SHP77 treated with DMSO at 0.1 percent for 48 hours (cell line): ENCODE measurements at places on chromosomes 11 and 22.

- DNase-seq: no peak
Measured at GRCh38 chr11:45092901-45093760, 53.3 kb upstream of the PRDM11 start.

DNA sequence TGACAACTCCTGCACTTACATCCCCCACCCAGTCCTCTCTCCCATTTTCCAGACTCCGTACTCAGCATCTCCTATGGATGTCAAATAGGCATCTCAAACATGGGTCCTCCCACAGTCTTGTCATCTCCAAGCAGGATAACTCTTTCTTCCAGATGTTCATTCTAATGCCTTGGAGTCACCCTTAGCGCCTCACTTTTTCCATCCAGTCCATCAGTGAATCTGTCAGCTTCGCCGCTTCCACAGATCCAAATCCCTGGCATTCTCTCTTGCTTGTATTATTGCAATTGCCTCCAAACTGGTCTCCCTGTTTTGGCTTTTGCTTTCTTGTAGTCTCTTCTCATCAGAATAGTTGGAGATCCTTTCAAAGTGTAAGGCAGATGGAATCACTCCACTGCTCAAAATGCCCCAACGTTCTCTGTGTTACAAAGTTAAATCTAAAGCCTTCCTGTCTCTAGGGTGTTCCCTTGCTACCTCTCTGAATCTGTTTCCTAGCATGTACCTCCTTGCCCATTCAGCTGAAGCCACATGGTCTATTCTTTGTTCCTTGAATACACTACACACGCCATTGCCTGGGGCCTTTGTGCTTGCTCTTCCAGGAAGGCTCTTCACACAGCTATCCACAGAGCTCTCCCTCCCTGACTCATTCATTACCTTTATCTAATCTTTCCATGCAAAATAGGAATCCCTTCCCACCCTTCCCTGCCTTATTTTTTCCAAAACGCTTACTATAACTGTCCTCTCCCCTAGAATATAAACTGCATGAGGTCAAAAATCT, 64.8 kb downstream of the UBASH3B start:
- no peak for DNase-seq

DNA sequence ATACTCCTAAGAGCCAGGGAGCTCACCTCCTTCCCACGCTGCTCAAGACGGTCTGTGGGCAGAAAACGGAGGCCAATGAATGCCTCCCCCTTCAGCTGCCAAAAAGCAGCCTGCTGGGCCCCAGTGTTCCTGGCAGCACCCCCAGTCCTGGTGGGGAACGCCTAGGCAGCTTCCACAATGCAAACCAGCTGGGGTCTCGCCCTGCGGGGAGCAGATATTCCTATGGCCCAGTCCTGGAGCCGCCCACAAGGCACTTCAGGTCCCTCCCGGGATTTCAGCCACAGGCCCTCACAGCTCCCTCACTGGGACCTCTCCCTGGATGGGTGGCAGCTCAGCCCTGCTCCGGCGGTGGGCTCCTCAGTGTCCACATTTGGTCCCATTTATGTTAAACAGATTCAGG, 29.2 kb downstream of the A4GALT start:
- no peak for DNase-seq

DNA sequence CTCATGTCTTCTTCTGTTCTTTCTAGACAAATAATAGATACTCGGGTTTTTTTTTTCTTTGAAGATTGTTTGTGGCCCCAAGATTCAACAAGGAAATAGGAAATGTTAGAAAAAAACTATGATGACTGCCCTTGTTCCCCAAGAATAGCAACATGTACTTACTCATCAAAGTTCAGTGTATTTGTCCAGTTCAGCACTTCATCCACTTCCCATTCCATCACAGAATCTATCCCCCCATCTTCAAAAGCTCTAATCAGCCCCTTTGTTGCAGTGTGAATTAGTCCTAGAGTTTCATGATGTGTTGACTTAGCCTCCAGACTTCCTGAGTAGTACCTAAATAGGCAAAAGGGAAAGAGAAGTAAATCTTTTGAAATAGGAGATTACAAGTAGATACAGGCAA, 74.3 kb downstream of the C11orf65 start:
- no peak for DNase-seq

- DNase-seq: no peak
Measured at GRCh38 chr11:76293189-76293631, 86.9 kb upstream of the WNT11 start.

- DNase-seq: no peak
Measured at GRCh38 chr22:37137903-37138665, 11.6 kb downstream of the IL2RB start.

- DNase-seq: no peak
Measured at GRCh38 chr11:73942010-73942409, 8.8 kb upstream of the DNAJB13 start.

DNA sequence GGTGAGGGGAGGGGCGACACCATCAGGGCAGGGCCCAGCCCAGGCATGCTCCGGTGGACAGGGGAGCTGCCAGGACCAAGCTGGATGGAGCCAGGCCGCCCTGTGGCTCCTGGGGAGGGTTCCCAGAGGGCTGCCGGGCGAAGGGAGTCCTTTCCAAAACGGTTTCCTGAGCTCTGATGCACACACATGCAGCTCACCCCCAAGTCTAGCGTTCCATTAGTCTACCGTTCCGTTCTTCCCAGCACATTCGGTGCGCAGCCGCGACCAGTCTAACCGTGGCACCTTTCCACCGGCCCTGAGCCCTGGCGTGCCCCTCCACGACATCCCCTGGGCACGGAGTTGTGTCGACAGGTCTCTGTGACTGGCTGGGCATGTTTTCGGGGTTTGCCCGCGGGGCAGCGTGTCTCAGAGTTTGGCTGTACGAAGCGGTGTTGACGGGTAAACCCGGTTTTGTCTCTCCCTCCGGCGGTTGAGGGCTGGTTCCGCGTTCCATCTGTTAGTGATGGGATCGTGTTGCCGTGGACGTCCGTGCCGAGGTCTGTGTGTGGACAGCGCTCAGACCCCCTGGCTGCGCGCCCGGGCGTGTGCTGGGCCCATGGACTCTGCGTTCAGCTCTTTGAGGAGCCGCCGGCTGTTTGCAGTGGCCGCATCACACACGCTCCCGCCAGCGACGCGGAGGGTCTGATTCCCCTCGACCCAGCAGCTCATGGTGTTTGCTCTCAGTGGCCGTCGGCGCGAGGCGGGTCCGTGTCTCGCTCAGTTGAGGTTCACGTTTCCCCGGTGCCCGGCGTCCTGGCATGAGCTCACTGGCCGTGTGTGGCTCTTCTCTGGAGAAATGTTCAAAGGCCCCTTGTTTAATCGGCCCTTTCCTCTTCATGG, 121.2 kb downstream of the IGLL1 start:
- no peak for DNase-seq

- no peak for DNase-seq
Measured at GRCh38 chr22:43053176-43053575, 36.0 kb downstream of the TTLL1 start.

DNA sequence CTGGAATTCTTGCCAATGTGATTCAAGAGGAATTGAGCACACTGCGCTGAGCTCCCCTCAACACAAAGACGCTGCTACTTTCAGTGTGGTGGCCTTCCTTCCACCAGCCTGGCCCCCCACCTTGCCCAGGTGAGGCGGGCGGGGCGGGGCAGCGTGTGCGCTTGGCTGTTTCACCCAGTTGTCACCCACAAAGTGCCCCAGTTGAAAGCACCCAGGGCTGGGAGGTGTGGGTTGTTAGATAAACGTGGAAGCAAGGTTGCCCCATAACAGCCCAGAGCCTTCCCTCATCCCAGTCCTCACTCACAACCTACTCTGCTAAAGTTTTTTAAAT, 43.1 kb downstream of the CACNG2 start:
- no peak for DNase-seq

DNA sequence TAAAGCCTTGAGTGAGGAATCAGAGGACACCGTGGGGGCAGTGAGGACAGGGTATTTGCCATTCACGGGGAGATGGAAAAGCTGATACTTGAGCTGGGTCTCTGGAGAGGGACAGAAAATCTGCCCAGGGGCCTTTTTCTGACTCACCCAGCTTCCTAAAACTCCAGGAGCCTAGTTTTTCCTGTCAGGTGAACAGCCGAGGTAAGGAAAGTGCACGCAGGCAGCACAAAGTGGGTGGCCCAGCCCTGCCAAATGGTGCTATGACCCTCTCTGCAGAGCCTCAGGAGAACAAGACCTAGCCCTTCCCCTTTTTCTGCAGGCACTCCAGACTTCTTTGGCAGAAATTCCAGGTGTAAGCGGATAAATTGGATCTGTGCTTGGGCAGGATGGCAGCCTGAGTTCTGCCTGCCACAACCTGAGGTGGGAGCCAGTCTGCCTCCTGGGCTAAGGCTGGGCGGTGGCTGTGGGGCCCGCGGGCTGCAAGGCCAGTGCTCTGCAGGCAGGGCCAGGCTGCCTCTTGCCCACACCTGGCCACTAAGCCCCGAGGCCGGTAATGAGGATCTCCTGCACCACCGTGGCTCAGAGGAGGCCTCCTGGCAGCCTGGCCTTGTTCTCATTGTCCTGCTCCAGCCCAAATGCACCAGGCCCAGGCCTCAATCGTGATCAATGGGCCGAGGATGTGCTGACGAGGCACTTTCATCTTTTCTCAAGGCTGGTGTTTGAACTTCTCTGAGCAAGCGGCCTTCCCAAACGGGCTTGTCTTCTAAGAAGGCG, 72.9 kb upstream of the LMO1 start:
- DNase-seq: no peak

DNA sequence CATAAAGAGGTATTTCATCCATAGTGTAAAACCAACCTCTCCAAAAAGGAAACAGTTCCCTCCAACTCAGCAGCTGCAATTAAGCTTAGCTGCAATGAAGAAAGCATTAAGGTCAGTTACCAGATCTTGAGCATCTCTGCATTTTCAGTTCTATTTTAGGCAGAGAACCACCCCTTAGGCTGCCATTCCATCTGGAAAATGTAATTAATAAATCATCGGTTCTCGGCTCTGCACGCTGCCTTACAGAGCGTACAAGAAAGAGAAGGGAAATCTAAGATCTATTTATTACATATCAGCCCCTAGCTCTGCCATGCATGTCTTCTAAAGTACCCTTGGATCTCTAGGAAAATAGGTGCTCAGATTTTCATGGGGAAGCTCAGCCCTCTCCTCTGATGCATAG, 71.5 kb downstream of the RCN1 start:
- no peak for DNase-seq

DNA sequence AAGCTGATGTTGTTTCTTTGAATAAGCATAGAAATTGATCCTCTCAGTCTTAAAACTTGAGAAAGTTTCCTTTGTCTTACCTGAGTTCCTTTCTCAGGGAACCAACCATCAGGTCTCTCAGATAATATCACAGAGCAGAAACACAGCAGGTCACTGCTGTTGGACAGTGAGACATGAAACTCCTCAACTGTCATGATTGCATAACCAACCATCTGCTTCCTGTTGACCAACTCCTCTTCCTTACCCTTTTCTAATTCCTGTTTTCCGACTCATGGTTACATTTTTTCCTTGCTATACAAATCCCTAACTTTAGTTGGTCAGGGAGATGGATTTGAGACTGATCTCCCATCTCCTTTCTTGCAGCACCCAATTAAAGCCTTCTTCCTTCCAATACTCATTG, 845.3 kb downstream of the FAM181B start:
- no peak for DNase-seq

DNA sequence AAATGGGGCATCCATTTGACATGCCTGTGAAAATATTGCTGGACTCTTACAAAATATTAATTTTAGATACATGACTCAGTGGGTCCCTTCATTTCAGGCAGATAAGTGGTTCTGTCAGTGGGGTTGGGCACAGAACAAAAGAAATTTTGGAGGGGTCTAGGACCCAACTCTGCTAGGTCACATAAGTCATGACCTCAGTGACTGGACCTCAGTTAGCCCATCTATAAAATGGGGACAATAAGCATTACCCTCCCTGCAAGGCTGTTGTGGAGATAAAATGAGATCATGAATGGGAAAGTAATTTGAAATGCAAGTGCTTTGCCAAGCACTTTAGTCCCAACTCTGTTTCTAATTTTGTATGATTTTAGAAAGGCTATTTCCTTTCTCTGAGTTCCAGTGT, 23.8 kb downstream of the ADORA2A start:
- DNase-seq: no peak

DNA sequence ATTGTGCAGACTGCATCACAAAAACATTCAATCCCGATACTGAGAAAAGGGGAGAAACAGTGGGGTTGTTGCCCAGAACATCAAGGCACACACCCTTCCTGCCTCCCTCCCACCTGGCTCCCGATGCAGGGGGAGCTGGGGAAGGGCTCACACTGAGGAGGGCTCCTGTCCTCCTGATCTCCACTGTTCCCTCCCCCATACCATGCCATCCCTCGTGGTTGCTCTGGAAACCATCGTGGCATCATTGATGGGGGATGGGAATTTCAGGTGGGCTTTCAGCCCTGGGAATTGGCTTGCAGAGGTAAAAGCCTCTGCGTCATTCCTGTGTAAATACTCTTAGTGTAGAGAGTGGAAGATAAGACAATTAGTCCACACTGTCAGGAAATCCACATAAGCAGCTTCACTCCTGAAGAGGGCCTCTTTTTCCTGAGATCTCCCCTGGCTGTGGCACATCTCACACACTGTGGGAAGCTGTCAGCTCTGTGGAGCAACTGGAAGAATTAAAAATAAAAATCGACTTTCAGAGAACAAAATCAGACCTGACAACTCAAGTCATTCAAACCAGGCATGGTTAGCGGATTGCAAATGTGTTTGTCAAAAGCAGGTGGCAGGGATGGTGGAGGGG, 176.0 kb downstream of the CHST1 start:
- no peak for DNase-seq

DNA sequence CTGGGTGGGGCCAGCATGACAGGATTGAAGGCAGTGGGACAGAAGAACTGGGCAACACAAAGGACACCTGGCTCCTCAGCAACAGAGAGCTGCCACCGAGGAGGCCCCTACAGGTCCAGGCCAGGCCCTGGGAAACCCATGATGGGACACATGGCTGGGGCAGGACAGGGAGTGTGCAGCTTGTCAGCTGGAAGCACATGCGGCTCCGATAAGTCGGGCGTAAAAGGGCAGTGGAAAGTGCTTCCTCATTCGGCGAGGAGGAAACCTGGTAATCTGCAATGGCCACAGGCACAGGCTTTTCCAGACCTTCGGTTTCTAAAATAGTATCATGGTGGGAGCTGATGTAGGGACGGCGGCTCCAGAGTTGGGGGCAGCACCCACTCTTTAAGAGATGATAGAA, 16.5 kb downstream of the GNAZ start:
- no peak for DNase-seq

- no peak for DNase-seq
Measured at GRCh38 chr11:104286129-104286528, 122.2 kb upstream of the PDGFD start.

DNA sequence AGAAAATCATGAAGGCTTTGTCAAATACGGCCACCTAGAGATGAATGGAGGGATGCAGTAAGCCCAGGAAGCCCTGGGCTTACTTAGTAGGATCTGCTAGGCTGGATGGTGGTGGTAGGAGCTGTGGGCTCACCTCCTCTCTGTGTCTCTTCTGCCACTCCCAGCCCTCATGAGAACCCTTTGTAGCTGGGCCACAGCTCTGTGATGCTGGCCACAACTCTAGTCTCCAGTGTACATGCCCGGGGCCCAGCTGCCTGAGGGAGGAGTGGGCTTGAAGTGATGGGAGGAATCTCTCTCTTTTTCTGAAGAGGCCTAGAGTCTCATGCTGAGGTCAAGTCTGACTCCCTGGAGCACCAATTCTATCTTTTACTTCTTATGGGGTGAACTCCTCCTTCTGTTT, 32.4 kb upstream of the SYT13 start:
- DNase-seq: no peak

GRCh38 chr11:14021738-14022137, 59.2 kb downstream of the SPON1 start:
- DNase-seq: no peak
